CD4-positive, alpha-beta T cell treated with Interleukin-12 subunit alpha and Interleukin-12 subunit beta, for 1 hour (primary cell): ENCODE measurements at places on chromosomes 1 and 21.

- DNase-seq = no peak
Observed at GRCh38 chr1:27745466-27745865, 19.7 kb downstream of the FAM76A start.

GRCh38 chr21:35401476-35401875, 352.4 kb upstream of the RUNX1 start:
- DNase-seq = no peak

DNA sequence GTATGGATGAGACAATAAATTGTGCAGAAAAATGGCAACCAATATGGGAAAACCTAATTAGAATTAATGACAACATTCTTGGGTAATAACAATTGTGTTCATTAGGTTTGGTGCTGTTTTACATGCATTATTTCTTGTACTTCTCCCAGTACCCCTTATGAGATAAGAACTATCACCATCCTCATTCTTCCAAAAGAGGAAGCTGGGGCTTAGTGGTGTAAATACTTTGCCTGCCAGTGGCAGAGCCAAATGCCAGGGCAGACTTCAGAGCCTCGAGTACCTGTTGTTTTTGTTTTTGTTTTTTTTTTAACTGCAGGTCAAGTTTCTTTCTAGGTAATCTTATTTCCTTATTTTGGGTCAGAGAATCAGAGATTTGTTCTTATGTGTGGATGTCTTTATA, 206.4 kb downstream of the RHOU start:
- no peak for DNase-seq

DNA sequence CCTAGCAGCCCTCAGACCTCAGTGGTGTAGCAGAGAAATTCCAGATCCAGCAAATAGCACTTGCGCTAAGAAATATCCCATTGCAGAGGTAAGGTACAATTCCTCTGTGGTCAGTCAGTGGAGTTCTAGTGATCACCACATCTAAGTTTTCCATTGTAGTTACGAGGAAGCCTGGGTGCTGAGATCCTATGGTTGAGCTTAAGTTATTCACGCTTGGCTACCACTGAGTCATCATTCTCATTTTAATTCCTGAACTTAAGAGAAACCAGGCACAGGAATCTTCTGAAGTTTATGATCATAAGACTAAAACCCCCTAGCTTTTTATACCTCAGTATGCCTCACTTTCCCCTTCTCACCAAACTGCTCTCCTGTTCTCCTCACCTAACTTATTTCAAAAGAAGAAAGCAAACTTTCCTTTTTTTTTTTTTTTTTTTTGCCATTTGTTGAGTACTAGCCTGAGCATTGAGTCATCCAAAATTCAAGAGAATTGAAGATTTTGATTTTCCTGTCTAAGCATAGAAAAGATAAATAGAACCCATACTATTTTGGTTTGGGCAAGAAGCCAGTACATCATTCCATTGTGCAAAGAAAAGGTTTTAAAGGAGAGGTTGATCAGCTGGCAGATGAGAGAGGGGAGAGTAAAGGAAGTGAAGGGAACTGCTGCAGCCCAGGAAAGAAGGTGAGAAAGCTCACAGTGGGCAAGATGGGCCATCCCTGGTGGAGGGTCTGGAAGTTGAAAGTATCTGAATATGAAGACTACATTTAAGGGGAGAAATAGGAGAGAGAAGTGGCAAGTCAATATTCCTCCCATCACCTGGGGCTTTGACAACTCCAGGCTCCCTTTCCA, 39.9 kb downstream of the SERBP1 start:
- DNase-seq = no peak

DNA sequence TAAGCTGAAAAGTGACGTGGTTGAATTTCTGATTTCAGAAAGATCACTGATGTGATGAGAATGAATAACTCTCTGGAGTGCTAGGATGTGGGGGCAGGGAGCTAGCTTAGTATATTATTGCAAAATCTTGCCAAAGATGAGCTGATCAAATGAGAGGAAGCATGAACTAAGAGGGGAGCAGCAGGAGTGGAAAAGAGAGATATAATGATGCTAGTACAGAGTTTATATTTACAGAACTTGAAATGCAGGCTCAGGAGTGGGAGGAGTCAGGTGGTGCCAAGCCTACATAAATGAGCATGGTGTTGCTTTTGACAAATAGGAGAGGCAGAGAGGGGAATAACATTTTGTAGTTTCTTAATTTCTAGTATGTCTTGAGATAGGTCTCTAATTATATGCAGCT, 38.1 kb upstream of the NBL1 start:
- no peak for DNase-seq

- no peak for DNase-seq
Observed at GRCh38 chr1:24553931-24554330, 2.0 kb upstream of the NCMAP start.

GRCh38 chr1:96187020-96187419, 534.6 kb upstream of the PTBP2 start:
- no peak for DNase-seq

- DNase-seq = no peak
Observed at GRCh38 chr1:116226017-116226416, 114.8 kb downstream of the MAB21L3 start.

GRCh38 chr21:35428489-35428888, 379.4 kb upstream of the RUNX1 start:
- peak; percentile 32 for DNase-seq

GRCh38 chr1:105100102-105100501, 1350.4 kb downstream of the AMY1C start:
- DNase-seq = no peak

- no peak for DNase-seq
Observed at GRCh38 chr1:91940496-91940895, 8.7 kb upstream of the BRDT start.

DNA sequence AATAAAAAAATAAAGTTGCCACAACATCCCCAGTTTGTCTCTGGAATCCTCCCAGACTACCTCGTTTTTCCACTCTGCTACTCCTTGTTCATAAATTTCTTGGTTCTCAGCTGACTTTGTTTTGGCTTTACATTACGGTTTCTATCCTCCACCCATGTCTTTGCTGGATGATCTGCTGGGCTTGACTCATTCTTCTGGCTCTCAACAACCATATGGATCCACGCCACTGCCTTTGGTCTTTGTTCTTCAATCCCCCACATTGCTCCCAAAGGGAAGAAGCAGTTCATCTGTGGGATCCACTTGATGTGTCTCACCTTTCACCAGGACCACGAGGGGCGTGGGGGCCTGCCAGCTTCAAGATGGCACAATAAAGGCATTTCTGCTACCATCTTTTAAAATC, 67.1 kb upstream of the NBL1 start:
- no peak for DNase-seq

DNA sequence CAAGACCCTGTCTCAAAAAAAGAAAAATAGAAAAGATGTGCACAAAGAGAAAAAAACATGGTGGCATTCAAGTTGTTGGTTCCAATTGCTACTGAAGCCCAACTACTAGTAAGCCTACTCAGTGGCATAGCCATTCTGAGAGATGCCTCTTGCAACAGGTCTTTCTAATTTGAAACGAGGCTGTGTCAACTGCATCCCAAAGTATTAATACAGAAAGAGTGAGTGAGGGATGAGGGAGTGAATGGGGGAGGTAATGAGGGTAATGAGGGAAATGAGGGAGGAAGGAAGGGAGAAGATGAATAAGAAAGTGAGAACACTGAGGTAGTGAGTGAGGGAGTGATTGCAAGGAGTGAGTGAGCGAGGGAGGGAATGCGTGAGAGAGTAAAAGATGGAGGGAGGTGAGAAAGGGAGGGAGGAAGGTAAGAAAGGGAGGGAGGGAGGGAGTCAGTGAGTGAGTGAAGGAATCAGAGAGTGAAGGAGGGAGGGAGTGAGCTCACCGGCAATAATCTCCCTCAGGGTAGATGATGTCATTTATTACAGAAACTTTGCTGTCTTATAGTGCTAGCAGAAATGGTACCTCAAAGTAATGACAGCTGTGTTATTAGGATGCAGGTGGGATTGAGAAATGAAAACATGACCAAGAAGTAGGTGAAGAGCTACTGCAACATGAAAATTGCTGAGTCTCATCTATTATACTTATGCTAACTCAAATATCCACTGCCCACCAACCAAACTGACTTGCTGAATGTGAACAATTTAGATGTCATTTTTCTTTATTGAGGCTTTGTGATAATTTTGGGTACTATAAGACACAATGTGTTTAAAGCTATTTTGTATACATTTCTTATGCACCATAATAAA, 75.6 kb upstream of the ADAM30 start:
- no peak for DNase-seq

DNA sequence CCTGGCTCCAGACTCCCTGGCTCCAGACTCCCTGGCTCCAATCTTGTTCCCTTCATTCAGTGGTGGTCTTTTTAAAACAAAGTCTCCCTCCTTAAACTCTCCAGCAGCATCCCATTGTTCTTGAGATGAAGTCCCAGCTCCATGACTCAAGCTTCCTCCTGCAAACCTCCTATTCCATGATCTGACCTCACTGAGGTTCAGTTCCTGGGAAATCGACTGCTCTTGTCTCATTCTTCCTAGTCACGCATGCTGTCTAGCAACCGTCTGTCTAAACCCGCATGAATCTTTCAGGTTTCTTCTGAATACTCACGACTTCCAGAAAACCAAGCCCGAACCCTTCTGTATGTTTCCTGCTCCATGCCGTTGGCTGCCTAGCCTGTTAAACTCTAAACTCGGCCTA, 91.9 kb downstream of the RAVER2 start:
- no peak for DNase-seq

DNA sequence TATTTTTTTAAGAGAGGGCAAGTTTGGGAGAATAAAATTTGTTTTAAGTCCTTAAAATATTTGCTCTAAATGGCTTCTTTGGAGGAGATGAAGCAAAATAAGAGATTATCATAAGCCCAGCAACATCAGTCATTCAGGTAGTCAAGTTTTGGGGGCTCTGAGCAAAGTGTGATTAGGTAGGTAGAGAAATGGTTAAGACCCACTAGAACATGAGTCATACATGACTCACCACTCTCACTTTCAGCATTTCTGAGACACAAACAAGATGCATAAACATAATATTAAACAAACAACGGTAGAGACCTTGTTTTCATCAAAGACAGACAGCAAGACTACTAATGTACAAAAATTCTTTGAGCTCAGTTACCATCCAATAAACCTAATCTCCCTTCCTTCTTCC, 272.2 kb downstream of the LMO4 start:
- DNase-seq = no peak

DNA sequence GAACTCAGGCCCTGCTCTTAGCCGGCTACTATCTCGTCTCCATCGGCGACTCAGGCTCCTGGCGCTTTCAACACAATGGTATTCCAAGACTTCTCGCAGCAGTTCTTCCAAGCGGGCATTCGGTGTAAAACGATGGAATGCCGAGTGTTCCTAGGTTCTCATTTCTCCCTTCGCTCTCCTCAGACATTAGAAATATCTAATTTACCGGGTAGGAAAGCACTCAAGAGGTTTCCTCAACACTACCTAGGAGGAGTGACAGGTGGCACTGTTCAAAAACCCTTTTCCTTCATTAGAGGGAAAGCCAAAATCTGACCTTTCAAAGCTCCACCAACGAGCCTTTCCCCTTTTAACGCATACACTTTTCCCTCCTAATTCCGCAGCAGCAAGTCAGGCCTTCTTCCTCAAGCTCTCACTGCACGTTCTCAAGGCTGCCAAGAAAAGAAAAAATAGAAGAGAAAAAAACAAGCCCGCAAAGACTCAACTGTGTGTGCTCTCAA, 601 bp downstream of the UBE2G2 start:
- DNase-seq = peak; percentile 56

- DNase-seq = no peak
Observed at GRCh38 chr1:3419415-3420204, 34.9 kb upstream of the ARHGEF16 start.

DNA sequence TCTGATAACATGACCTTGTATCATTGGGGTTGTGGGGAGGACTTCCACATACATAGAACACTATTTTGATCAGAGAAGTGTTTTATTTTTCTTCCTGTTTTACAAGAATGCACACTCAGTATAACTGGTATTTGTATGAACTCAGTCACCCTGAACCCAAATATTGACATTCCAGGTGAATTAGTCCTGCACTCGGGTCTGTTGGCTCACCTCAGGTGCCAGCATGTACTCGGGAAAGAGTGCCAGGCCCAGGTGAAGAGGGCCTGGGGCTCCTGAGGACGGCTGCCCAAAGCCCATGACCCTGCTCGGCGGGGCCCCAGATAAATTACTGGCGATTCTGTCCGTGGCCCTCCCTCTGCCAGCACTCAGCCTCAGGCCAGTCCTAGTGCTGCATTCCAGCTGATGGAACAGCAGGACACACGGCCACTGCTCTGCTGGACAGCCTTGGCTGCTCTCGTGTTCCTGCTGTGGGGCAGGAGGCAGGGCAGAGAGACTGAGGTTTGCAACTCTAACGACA, 75.4 kb upstream of the TMPRSS2 start:
- no peak for DNase-seq

- DNase-seq = no peak
Observed at GRCh38 chr1:152735648-152736047, 22.2 kb upstream of the KPRP start.
